ENCODE measurements at places on chromosomes 16 and 17.

DNA sequence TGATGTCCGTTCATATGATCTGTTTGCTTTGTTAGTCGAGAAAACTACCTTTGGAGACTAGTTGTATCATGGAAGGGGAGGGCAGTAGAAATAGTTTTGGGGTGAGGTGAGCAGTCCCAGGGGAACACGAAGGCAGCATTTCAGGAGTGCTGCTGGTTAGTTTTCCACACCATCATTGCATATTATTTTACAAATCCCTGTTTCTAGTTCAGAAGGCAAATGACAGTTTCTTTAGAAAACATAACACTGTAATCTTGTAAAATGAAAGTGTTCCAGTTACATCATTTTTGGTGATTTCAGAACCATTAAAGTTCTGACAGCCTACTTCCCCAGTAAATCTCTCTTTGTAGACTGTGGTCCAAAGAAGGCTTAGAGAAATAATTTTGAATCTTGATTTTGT lies 25.4 kb downstream of the BANP start:
- DNase-seq, result peak; percentile 33

DNA sequence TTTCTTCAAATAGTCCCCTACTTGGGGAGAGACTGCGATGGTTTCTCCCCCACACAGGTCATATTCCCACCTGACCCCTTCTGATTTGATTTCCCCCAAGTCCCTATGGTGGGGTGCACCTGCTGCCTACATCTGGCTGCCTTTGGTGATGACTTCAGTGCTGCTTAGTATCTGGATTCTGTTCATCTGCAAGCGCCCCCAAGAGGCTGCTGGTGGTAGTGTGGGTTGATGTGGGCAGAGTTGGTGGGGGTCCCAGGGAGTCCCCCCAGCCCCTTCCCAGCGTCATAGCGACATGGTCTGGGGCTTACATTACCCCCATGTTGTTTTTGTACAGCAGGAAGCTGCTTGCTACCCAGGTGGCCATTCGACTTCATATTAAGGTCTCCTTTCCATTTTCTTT lies 99.2 kb downstream of the NTN1 start:
- DNase-seq, result no peak

DNA sequence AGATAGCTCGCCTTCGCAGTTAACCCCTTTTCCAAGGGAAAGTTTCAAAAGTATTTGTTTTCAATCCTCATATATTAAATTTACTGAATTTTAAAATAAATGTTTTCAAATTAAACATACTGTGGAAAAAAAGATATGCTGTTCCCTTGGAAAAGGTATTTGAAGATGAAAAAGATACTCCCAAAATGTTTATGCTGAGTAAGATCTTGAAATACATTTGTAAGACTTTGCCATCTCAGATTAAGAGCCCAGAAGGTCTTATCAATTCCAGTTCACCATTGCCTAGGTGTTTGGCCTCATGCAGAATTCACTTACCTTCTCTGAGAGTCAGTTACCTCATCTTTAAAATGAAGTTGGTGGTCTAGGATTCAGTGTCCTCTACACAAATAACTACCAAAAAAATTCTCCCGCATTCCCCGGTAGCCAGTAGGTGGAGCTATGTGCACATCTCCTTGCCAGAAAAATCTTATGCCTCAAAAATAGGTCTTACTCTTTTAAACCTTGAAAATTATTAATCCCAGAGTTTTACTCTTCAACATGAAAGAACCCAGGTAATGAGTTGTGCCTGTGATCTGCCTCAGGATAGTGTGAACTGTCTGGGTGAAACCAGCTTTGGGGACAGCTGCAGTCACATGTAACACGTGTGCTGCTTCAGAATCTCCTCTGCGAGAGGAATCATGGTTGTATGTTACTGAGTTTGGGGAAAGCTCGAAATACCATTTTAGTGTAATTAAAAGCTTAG lies 178.3 kb downstream of the MRTFB start:
- peak; percentile 66 for DNase-seq

GRCh38 chr17:74749279-74750038 lies 1.0 kb downstream of the NHERF1 start:
- peak; percentile 63 for DNase-seq

DNA sequence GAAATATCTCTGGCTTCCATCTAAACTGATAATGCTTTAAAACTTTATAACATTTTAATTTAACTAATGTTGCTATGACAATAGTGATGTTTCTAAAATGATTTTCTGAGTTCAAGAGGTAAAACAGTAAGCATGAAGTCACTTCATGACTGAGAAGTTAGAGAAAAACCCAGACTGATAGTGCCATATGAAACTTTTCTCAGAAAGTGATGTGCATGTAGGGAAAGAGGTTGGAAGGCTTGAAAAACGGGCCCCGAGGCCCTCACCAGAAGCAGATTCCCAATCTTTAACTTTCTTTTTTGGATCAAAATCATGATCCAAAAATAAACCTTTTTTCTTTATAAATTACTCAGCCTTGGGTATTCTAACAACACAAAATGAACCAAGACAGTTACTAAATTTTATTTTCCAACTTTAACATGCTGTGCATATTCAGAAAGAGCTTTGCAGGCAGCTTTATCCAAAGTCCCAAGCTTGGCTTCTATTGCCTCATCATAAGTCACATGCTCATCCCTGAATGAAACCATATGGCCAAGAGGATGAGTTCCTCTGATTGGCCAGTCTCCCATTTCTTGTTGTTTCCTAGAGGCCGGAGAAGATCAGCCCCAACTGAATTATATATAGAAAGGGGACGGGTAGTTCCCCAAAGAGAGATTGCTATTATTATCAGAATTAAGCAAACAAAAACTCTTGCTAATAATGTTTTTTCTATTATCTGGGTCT lies 357.6 kb upstream of the SALL1 start:
- no peak for DNase-seq

- peak; percentile 76 for DNase-seq
Measured at GRCh38 chr16:7405166-7405565, 72.5 kb downstream of the RBFOX1 start.

DNA sequence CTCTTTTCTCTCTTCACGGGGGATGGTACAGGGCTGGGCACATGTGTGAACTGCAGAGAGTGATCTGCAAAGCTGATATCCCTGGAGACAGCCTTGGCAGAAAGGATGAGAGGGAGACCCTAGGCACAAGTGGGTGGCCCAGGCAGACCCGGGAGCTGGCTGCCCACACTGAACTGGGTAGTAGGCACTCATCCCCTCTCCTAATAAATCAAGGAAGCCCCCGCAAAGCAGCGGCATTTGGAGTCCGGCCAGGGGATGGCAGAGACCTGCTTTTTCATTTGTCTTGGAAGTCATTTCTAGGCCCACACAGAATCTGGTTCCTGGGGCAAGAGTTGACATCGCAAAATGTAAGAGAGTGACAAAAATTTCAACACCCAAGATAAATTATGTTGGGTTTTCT lies 3.0 kb upstream of the TFAP4 start:
- DNase-seq, result no peak

GRCh38 chr16:89855986-89856385 lies 17.4 kb upstream of the TCF25 start:
- DNase-seq, result no peak

GRCh38 chr17:77670173-77670572 lies 288.3 kb upstream of the TNRC6C start:
- no peak for DNase-seq

- peak; percentile 65 for DNase-seq
Measured at GRCh38 chr16:89920723-89921122, 2.1 kb downstream of the MC1R start.

DNA sequence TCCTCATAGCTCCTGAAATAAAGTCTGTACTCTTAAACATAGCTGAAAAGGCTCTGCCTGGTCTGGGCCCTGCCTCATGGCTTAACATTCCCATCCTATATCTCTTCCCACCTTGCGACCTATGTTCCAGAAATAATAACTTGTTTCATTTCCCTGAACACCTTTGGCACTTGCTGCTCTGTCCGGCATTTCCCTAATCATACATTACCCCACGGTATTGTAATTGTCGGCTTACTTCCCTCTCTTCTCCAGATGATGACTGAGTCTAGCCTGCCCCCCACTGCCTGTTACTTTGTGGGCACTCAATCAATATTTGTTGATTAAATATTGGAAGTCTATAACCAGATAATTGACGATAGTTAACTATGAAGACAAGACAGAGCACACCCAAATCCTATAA lies 23.3 kb upstream of the SUPT4H1 start:
- DNase-seq, result no peak

- peak; percentile 6 for DNase-seq
Measured at GRCh38 chr17:30369995-30370394, 8.7 kb upstream of the CPD start.

DNA sequence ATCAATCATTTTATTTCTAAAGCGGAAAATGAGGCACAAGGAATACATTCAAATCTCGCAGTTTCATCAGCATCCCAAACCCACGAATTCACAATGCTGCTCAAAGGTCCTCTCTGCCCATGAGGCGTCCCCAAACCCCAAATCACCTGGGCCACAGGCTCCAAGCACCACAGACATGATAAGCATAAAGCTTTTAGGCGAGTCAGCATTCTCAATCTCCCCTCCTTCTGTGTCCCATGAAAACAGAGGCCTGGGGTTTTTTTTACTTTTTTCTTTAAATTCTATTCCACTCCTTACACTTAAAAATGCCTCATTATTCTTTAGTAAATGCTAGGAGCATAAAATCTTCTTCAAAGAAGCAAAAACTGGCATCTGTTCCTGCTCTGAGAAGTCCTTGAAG lies 55.0 kb downstream of the CYTH1 start:
- no peak for DNase-seq

- DNase-seq, result no peak
Measured at GRCh38 chr16:85451641-85452363, 161.3 kb upstream of the GSE1 start.

- peak; percentile 52 for DNase-seq
Measured at GRCh38 chr17:32520104-32520701, 33.4 kb downstream of the CDK5R1 start.

GRCh38 chr16:22789281-22789945 lies 24.5 kb upstream of the HS3ST2 start:
- DNase-seq, result no peak

- DNase-seq, result no peak
Measured at GRCh38 chr17:14903854-14904253, 361.3 kb downstream of the PMP22 start.

GRCh38 chr16:55437625-55438024 lies 41.4 kb upstream of the MMP2 start:
- DNase-seq, result no peak

DNA sequence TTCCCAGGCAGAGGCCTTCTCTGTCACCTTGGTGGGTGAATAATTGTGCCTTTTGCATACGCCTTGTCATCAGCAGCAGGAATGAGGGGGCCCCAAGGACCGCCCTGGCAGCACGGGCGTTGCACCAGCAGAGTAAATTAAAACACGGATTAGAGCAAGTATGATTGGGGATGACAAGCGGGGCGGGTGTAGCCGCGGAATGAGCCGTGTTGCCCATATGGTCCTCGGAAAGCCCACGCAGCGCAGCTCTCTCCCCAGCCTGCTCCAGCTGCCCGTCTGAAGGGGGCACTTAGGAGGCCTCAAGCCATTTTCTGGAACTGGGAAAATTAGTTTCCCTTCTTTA lies 299.4 kb upstream of the IRX3 start:
- DNase-seq, result no peak

- no peak for DNase-seq
Measured at GRCh38 chr17:57605675-57606105, 139.4 kb downstream of the CCDC182 start.

DNA sequence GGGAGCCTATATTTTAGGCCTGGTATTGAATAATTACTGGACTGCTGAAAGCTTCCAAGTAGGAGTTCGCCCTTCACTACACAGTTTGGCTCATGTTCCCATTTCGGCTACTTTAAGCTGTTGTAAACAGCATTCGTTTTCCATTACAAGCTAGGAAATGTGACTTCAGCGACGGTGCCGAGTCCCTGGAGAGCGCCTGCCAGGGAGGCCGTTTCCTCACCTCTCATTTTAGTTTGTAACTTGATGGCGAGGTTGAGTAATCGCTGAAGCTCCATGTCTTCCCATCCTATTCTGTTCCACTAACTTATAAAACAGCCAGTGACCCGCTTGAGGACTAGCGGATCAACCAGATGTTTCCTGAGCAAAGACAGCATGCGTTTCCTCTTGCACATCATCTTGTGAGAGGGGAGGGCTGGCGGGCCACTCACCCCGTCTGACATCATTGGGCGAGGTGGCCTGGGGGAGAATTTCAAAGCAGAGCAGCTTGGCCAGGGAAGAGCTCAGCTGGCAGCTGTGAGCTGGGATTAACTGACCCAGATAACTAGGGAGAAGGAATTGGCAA lies 32.9 kb downstream of the PCTP start:
- DNase-seq, result no peak

GRCh38 chr17:48231995-48232959 lies 124.7 kb downstream of the SNX11 start:
- DNase-seq, result no peak

GRCh38 chr17:72488555-72489271 lies 367.9 kb downstream of the SOX9 start:
- DNase-seq, result no peak

DNA sequence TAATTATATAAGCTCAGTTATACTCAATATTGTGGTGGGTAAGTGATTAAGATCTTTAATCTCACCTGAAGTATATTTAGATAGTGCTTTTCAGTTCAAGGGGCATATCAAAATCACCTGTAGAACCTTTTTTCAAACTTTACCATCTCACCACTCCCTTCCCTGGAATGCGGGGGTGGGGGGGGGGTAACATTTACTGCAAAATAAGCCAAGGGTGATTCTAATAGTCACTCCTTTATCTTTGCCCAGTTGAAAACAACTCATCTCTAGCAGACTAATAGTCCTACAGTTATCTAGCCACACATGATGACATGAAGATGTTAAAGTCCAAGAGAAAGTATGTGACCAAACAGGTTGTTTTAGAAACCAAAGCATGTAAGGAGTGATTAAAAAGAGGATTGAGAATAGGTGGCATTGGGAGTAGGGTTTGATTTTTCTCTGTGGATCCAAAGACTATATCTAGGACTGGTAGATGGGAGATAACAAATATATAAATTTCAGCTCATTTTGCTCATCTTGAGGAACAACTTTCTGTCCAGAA lies 21.5 kb downstream of the LPCAT2 start:
- no peak for DNase-seq

- DNase-seq, result no peak
Measured at GRCh38 chr17:65466547-65466946, 94.9 kb downstream of the AXIN2 start.

Measured in astrocyte of the hippocampus (primary cell).